ENCODE measurements at places on chromosomes 13 and 19.
A peak's percentile ranks its signal among the peaks of the same experiment; 100 is the strongest.

DNA sequence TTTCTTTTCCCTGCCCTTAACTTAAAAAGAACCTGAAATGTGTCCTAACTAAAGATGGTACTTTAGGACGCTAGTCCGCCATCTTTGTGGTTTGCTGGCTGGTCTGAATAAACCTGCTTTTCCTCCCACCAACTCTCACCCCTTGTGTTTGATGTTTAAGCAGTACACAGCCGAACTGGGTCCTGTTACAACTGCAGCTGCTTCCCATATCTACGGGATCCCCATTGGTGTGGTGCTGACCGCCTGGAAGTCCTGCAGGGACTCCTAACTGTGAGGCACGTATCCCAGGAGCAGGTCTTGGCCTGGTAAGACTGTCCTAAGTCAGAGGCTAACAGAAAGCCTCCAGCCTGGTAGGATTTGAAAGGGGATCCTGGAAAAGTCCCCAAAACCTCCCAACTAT lies 40.9 kb upstream of the VSTM2B start:
- DNase-seq: no peak

DNA sequence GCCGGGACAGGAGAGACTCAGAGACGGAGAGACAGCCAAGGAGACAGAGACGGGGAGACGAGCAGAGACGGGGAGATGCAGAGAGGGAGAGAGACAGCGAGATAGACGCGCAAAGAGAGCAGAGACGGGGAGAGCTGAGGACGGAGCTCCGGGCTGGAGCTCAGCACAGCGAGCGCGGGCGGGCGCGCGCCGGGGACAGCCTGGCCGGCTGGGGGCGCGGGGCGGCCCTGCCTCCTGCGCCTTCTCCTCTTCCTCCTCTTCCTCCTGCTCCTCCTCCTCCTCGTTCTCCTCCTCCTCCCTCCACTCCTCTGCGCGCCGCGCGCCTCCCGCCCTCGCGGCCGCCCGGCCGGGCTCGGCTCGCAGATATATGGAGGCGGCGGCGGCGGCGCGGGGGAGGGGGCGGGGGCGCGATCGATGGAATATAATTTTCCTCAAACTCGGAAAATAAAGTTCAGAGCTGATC lies at the start of gene ERFL:
TSS of gene ERFL (minus strand) at position 229 of the 463 bp plus-strand sequence. CDS start 15,530 bp downstream, outside the sequence.
- DNase-seq: no peak

DNA sequence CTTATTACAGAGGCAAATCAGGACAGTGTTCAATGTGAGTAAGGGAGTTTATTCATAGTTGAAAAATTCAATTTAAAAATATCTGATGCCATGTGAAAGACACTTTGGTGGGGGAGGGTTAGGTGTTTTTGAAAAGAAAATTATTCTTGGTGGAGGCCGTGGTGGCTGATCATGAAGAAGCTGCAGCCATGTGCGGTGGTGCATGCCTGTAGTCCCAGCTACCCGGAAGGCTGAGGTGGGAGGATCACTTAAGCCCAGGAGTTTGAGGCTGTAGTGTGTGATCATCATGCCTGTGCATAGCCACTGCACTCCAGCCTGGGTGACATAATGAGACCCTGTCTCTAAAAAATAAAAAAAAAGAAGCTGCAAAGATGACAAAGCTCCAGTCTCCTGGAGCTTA lies 28.6 kb downstream of the WDFY2 start:
- DNase-seq: no peak

DNA sequence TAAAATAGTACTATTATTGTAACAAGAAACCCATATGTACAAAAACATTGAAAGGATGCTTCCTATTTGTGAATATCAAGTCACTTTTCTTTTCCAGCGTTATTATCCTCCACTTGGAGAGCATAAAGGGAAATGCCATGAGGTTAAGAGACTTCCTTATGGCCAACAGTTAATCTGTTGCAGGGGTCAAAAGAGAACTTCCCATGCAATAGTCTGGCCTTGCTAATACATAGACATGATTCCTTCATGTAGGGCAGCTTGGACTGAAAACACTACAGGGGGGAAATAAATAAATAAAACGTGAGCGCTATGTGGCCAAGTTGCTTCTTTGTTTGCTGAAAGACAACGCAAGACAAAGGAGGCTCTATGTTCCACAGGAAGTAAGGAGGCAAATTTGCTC lies 269.1 kb upstream of the EDNRB start:
- no peak for DNase-seq

- DNase-seq: no peak
These were observed 139.4 kb upstream of the TSC22D1 start for GRCh38 chr13:44715287-44716230.

DNA sequence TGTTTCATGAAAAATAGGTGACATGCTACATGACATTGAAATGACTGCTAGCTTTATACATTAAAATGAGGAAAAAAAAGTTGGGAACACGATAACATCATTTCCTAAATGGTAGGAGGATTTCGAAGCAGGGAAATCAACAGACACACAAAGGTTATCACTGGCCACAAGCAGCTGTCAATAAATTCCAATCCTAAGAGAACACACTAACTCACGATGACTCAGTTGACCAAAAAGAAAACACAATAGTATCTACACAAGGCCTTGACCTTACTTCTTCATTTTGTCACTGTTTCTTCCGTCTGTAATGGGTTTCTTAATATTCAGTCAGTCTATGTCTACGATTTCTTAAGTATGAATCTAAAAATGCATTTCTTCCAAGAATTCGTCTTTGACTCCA lies 36.5 kb downstream of the STARD13 start:
- DNase-seq: no peak

DNA sequence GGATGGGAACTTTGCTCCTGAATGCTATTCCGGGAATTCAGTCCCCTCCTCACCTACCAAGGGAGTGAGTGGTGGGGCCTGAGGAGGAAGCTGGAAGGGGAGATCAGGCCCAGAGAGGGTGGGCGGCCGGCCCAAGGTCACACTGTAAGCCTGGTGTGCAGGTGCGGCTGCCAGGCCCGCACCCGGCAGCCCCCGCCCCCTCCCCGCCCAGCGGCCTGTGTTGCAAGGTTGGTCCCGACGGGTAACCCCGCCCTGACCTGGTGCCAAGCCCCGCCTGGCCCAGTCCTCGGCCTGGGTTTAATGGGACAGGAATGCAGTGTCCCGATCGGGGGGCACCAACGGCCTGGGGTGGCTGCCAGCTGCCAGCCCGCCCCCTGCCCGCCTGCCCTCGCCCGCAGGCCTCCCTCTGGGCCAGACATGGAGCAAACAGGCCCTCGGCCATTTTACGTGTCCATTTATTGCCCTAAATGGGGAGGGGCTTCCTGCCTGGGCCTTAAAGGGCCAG lies 5.5 kb downstream of the ZBTB7A start:
- no peak for DNase-seq

- no peak for DNase-seq
These were observed 2810.0 kb downstream of the PCDH9 start for GRCh38 chr13:64420181-64420580.

- no peak for DNase-seq
These were observed 106.8 kb downstream of the STOML3 start for GRCh38 chr13:38883783-38884182.

- no peak for DNase-seq
These were observed 6.2 kb upstream of the COLGALT1 start for GRCh38 chr19:17549085-17549740.

- DNase-seq: no peak
These were observed 13.5 kb upstream of the CNFN start for GRCh38 chr19:42403586-42403985.

DNA sequence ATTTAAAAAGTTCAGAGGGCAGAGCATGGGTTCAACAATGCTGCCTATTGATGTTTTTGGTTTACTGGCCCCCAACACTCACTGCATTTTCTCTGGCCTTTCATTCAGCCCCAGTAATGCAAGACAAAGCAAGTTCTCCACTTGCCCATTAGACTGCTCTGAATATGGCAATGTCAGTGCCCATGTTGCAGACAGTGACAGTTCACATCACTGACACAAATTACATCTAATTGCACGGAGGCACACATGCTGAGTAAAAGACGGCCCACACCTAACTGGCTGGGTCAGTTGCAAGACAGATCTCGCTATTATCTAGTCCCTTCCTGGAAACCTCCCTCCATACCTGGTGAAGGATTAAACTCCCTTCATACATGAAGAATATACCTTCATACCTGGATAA lies 54.0 kb downstream of the ENOX1 start:
- DNase-seq: no peak

DNA sequence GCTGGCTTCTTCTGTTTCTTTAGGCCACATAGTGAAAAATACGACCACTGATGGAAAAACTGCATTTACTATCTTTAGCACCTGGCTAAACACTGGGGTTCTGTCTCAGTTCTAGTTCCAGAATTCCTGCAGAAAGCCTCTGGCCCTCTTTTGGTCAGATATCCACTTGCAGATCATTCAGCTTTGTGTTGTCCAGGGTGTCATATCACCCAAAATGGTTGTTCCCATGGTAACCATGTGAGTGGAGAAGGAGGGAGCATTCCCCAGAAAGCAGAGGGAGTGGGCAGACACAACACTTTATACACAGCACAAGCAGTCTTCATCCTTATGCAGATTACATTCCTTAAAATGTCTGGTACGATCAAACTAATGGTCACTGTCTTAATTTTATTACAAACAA lies 73.5 kb downstream of the CAB39L start:
- DNase-seq: no peak

DNA sequence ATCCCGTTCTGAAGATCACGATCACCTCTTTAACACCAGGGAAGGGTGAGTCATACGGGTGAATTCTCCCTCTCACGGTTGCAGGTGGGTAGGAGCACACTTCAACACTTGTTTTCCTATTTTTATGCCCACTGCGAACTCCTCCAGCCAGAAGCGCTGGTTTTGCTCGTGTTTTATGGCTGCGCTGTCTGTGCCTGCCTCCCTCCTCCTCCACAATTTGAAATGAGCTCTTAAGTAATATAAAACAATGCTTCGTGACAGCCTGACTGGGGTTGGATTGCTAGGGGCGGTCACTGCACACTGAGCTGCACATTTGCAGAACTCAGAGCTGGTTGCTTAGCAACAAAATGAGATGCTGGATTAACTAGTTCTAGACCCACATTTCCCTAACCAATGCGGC lies 12.9 kb downstream of the CCDC70 start:
- DNase-seq: peak; percentile 55

DNA sequence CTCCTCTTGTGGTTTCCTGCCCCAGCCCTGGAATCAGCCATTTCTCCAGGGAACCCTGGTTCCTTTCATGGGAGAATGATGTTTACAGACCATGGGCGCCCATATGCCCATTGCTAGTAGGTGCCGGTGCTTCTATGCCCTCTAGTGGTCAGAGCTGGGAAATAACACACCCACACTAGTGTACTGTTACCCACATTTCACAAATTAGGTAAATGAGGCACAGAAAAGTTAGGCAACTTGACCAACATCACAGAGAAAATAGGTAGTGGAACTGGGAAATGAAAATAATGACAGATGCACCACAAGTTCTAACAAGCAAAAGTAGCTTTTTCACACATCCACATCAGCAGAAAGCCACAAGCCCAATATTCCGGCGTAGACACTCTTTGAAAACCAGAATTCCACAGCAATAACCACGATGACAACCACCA lies 1.3 kb upstream of the CEACAM3 start:
- peak; percentile 71 for DNase-seq

DNA sequence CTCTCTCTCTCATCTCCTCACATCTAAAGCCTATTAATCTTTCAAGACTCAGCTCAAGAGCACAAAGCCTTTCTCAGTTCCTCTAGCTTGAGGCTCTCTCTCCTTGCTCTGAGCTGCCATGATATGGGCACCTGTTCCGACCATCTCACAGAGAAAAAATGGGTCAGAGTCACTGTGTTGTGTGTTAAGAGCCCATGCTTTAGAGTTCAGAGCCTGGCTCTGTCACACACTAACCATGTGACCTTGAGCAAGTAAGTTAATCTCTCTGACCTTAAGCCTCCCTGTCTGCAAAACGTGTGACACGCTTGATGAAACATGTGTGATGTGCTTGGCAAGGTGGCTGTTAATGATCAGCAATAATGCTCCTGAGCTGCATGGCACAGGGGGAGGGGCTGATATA lies 245.2 kb downstream of the DLEU7 start:
- DNase-seq: no peak

DNA sequence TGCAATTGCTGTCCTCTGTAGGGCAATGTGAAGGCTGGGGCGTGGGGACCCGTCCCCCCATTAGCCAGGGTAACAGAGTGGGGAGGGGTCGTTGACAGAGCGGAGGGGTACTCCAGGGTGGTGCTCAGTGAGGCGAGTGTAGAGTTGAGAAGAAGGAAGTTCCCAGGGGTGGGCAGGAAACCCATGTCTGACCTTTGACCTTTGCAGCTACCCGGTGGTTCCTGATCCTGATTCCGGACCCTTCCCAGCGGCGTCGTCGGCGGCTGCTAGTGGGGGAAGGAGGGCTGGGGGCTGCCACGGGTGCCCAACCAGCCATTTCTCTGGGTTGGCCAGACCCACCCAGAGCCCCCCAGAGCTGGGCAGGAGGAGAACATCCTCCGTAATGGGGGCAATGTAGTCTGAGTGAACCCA lies 2.1 kb upstream of the PLVAP start:
- DNase-seq: no peak

- DNase-seq: peak; percentile 3
These were observed 7.0 kb upstream of the MYDGF start for GRCh38 chr19:4676955-4677731.
